ENCODE measurements at places on chromosomes 2 and 18.

GRCh38 chr2:65402323-65402722, 30.1 kb downstream of the SPRED2 start:
- DNase-seq, result no peak

- no peak for DNase-seq
These were observed 92.0 kb downstream of the POU3F3 start for GRCh38 chr2:104945866-104946265.

GRCh38 chr2:237482485-237482884, 4.6 kb upstream of the MLPH start:
- DNase-seq, result no peak

GRCh38 chr2:145287736-145288135, 767.8 kb upstream of the ZEB2 start:
- DNase-seq, result no peak

DNA sequence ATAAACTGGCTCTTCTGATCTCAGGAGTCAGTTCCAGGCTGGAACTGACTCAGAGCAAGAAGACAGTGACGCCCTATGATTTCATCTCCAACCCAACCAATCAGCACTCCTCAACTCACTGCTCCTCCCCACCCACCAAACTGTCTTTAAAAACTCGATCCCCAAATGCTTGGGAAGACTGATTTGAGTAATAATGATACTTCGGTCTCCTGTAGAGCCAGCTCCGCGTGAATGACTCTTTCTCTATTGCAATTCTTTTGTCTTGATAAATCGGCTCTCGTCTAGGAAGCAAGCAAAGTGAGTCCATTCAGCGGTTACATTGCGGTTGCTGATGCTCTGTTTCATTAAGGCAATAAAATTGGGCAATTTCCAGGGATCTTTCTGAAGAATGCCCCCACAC, 1025.3 kb upstream of the CNTNAP5 start:
- DNase-seq, result no peak

GRCh38 chr2:200625958-200626363, 40.1 kb downstream of the AOX1 start:
- DNase-seq, result no peak

- DNase-seq, result no peak
These were observed 846.7 kb upstream of the ID2 start for GRCh38 chr2:7835151-7835550.

Data from CD4-positive, alpha-beta T cell treated with Interferon alpha-2 for 1 hour (primary cell).